ENCODE measurements at places on chromosomes 2 and 18.

GRCh38 chr2:160214461-160215445 is 14.7 kb upstream of the ITGB6 start:
- no peak for DNase-seq

DNA sequence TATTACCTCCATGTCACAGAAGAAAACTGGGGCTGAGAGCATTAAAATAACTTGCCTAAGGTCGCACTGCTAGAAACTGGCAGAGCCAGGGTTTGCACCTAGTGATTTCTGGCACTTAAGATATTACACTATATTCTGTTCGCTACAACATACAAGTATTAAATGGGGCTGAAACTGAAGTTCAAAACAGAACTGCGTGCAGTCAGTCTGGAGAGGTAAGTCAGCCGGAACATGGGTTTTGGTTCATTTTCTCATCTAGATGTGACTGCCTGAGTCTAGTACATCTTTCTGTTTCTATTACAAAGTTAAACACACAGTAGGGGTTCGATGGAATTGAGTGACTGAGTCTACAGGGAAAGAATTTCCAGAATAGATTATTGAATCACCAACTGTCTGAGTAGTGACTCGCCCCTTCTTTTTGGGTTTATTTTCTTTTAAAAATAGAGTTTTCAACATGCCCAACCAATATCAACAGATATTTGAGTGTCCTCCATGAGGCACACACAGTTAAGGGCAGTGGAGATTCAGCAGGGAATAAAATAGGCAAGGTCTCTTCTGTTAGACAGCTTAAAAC is 150.8 kb downstream of the RNF152 start:
- no peak for DNase-seq

DNA sequence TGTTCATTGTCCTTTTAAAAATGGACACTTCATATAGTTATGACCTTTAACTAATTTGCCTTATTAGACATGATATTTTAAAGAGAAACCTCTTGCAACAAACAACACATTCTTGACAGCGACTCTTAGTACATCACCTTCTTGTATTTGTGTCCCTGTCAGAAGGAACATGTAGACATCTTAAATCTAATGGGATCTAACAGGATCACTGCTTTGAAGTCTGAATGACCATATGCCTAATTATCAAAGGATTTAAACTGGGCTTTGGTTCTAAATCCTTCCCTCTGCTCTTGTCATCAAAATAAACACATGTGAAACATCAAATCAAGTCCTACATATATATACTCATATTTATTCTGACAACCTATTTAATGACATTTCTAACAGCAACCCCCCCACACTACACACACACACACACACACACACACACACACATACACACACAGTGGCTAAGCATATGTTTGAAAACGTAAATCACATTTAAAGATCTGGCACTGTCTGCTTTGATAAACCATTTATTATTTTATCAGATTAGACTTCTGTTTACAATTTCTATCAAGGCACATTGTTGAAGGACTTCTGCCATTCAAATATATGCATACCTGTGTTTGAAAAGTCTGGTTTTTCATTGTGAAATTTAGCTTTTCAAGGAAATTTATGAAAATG is 4.2 kb downstream of the GALNT13 start:
- no peak for DNase-seq

DNA sequence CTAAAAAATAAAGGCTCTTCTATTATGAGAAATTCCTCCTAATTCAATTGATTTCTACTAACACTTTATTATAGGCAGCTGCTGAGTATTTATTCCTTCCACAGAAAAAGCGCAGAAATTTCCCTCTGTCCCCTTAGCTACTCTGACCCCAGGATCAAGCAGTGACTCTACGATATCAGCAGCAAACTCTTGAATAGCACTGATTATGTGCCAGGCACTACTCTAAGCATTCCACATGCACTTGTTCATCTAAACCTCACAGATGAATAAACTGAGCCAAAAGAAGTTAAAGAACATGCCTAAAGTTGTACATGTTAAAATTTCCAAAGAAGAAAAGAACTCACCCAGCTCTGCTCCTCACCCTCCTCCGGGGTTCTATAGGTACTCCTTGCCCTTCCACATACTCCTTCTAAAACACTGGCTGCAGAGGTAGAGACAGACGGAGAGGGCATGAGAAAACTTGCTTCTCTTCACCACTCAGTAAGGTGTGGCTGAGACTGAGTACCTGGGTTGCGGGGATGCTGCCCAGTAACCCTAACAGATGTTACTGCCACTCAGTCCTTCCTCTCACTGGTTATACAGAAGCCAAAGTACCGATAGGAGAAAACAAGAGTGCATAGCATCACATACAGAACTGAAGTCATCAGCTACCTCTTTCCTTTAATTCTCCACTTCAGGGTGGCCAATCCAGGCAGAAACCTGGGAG is 9.9 kb downstream of the C1D start:
- no peak for DNase-seq

DNA sequence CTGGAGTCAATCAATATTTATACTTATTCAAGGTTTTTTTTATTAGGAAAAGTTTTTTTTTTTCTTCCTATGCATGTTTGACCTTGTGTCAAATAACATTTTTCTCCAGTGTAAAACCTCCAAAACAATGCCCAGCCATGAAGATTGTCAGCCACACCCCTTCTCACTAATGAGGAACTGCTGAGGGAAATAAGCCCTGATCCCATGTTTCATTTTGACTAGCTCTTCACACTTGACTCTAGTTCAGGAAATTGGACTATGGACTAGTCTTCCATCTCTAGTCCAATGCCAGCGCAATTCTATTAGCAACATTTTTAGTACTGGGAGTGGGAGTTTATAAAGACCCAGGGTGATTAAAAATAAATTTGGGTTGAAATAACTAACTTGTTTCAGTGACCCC is 275.6 kb upstream of the CXCR4 start:
- DNase-seq, result no peak

GRCh38 chr18:70463085-70463484 is 174.2 kb downstream of the SOCS6 start:
- DNase-seq, result no peak

GRCh38 chr2:584863-585823 is 92.1 kb downstream of the TMEM18 start:
- peak; percentile 57 for DNase-seq

GRCh38 chr2:70983506-70984227 is 5.2 kb downstream of the ANKRD53 start:
- no peak for DNase-seq

DNA sequence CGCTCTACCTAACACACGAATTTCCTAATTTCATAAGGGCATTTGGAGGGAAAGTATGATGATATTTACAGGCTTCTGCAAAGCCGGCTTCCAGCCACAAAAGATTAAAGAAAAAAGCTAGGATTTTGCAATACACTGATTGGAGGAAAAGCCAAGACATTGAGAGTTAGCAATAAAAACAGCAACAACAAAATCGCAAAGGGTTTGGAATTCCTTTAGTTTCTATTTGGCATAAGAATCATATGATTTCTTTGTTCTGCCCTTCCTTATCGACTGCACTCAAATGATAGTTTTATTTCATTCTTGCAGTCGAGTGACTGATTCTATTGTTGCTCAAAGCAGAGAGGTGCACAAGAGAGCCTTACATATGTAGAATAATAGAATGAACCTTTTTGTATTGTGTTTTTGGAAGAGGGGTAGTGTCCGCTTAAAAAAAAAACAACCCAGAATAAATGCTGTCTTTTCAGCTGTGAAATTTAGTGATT is 3.9 kb upstream of the ZNF532 start:
- no peak for DNase-seq

- DNase-seq, result no peak
Measured at GRCh38 chr2:136164280-136164776, 46.4 kb upstream of the CXCR4 start.

GRCh38 chr2:36203366-36203765 is 152.2 kb upstream of the CRIM1 start:
- no peak for DNase-seq

DNA sequence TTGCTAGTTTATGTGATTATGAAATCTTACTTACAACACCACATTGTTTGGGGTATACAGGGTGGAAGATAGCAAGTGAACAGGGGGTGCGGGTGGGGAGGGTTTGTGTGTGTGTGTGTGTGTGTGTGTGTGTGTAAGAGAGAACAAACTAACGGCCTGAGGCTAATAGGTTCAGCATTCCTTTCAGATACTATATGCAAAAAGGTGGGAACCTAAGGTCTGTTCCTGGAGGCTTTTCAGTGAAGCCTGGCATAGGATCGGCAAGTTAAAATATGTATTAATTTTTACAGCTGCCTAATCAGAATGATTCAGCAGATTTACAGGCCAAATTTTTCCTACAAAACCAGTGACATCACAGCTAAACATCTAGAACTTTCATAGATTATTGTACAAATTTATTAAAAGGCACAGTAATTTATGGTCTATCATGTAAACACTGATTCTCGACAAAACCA is 7.6 kb upstream of the SPDYA start:
- DNase-seq, result no peak

DNA sequence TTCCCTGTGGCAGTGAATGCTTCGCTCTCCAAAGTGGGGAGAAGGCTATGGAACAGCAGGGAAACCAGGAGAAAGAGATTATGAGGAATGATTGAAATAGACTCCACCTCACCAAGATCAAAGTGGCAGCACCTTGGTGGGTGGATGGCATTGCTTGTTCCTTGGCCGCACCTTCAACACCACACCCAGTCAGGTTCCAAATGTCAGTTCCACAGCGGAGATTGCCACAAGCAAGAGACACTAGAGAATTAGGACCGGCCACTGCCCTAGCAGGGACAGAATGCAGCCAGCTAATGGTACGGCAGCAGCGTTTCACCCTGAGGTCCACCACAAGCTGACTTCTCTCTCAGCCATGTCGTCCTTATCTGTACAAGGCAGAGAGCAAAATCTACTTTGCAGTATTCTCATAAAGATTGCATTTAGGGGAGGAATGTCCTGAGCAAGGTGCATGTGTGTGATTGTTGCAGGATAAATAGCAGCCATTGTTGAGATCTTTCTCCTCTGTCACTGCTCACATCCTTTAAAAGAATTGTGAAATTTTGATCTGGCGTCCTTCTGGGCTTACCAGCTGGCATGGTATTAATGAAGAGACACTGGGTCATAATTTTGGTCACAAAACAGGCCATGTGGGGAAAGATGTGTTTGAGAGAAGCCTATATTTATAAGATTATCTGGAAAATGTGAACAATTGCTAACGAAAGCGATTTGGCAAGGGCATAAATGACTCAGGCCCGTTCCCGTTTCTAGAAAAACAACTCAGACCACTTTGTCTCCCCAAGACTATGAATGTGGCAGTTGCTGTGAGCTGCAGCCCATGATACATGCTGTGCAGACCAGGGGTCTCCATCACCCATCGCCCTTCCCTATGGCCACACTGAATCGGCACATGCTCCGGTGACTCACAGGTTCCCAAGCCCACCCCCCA is 228.6 kb upstream of the ID2 start:
- DNase-seq, result no peak

DNA sequence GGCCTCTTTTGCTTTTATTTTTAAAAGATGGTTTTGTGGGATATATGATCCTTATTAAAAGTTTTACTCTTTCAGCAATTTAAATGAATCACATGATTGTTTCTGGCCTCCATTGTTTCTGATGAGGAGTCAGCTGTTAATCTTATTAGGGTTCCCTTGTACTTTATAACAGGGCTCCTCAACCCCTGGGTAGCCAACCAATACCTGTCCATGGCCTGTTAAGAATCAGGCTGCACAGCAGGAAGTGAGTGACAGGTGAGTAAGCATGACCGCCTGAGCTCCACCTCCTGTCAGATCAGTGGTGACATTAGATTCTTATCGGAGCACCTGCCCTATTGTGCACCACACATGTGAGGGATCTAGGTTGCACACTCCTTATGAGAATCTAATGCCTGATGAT is 45.1 kb upstream of the FAM98A start:
- no peak for DNase-seq

DNA sequence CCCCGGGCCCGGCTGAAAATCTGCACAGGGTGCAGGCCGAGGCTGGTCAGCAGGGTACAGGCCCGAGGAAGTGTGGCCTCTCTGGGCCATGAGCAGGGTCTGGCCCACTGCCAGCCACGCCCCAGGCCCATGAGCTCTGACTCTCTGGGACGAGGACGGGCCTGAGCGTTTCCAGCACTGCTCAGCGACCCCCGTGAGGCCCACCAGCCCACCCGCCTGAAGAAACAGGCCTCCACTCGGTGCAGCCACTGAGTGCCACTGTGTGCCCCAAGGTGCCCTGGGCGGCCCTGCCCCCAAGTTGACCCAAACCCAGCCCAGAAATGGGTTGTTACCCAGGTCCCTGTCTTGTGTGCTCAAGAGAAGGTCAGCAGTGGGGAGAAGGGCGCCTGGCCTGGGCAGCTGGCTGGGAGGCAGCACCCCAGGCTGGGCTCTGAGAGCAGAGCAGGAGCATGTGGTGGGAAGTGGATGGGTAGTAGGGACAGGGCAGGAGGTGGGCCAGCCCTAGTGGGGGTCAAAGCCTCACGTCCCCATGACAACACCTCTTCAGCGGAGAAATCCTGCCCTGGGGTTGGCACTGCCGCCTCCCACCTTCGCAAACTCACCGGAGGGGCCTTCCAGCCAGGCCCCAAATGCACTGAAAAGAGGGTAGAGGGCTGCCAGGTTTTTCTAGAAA is 2.1 kb upstream of the SNED1 start:
- DNase-seq, result no peak

DNA sequence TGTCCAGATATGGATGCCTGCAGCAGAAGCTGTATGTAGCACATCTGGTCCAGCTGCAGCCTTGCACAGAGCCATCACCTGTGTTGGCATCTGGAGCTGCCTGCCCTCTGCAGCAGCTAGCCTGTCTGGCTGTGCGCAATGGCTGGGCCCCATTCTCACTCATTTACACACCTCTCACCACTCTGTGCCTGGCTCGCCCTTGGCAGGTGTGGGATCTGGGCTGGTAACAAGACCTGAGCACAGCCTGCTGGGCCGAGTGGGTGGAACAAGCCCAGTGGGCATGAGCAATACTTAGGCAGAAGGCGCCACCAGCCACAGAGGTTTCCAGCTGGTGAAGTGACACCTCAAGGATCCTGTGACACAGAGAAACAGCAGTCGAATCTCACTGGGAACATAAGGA is 714.1 kb downstream of the NUP35 start:
- DNase-seq, result no peak

GRCh38 chr2:176554101-176555048 is 285.1 kb downstream of the MTX2 start:
- DNase-seq, result peak; percentile 24

GRCh38 chr2:54666131-54666633 is 57.3 kb upstream of the EML6 start:
- no peak for DNase-seq

Data from stimulated activated CD4-positive, alpha-beta T cell treated with anti-CD3 and anti-CD28 coated beads, Interleukin-2, amount 100 ng/mL, for 24 hours (primary cell).